ENCODE measurements at places on chromosomes 1 and 21. TPM values are rescaled to one million over a fixed set of nuclear protein-coding genes. Genes with fewer than 3 reads are reported as not detected.

SLAMF9 gene
- not detected for polyA plus RNA-seq

GJB5 gene
- not detected for polyA plus RNA-seq

LIPI gene
- not detected for polyA plus RNA-seq

LYST gene
- 10.5 TPM for polyA plus RNA-seq

SERBP1 gene
- 59.7 TPM for polyA plus RNA-seq

ESRRG gene
- polyA plus RNA-seq = 1.3 TPM

PPM1J gene
- polyA plus RNA-seq = 1.7 TPM

GRIK1 gene
- 4.6 TPM for polyA plus RNA-seq

PTPN14 gene
- 10.1 TPM for polyA plus RNA-seq

SYDE2 gene
- 0.48 TPM for polyA plus RNA-seq

NCMAP gene
- 0.09 TPM for polyA plus RNA-seq

GJA8 gene
- polyA plus RNA-seq = not detected
